ENCODE measurements at places on chromosomes 12 and 14.

DNA sequence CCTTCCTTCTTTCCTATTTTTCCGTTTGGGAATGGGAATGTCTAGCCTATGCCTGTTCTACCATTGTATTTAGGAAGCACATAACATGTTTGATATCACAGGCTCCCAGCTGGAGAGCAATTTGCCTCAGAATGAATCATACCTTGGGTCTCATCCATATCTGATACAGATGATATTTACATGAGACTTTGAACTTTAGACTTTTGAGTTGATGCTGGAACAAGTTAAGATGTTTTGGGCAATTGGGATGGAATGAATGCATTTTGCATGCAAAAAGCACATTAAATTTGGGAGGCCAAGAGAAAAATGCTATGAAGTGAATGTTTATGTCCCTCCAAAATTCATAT, 61.9 kb upstream of the BEGAIN start:
- DNase-seq, result no peak

- DNase-seq, result no peak
Measured at GRCh38 chr14:78968265-78968664, 798.1 kb downstream of the NRXN3 start.

- DNase-seq, result no peak
Measured at GRCh38 chr14:104265918-104266630, 127.7 kb downstream of the KIF26A start.

- no peak for DNase-seq
Measured at GRCh38 chr14:56815745-56816144, 5.5 kb upstream of the OTX2 start.

- DNase-seq, result no peak
Measured at GRCh38 chr12:1608713-1609119, 14.3 kb upstream of the FBXL14 start.

DNA sequence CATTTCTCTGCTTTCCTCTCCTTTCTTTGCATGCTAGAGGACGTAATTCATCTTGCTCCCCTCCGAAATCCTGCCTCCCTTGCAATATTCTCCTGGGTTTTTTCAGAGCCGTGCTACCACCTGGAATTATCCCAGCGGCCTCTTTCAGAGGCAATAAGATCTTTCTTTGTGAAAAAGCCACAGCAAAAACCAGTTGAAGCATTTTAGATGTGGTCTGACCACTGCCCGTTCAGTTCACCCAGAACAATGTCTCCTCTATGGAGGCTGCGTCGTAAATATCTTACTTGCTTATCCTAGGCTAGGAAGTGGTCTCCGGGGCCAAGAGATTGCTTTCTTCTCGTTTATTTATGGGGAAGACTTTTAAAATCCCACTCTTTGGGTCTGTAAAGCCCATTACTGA, 85.8 kb downstream of the TBX5 start:
- DNase-seq, result no peak

GRCh38 chr14:101409006-101409543, 152.2 kb upstream of the DIO3 start:
- DNase-seq, result no peak

DNA sequence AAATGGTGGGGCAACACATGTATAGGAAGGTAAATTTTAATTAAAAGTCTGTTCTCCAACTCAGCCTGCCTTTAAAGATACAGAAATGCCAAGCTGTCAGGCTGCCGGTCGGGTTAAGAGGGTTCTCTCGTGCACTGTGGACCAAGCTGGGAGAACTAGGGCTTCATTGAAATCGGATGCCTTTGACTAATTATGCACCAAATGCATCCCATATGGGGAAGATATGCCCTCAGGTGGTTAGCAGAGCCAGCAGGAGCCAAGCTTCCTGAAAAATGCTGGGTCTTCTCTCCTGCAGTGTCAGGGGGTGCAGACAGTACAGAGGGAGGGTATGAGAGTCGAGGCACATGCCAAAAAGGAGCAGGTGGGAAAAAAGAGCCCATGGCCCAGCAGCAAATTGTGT, 236.1 kb downstream of the CACNA1C start:
- no peak for DNase-seq

GRCh38 chr12:29730481-29730880, 53.3 kb downstream of the TMTC1 start:
- no peak for DNase-seq

All from activated CD4-positive, alpha-beta T cell treated with anti-CD3 and anti-CD28 coated beads for 4 hours (primary cell).